Stimulated activated CD4-positive, alpha-beta T cell treated with anti-CD3 and anti-CD28 coated beads, Interleukin-1b, Interleukin-23, amount 100 ng/mL, for 1 hour (primary cell): ENCODE measurements at places on chromosomes 2 and 18.

GRCh38 chr2:169038338-169038757 is 7.2 kb upstream of the ABCB11 start:
- DNase-seq: no peak

DNA sequence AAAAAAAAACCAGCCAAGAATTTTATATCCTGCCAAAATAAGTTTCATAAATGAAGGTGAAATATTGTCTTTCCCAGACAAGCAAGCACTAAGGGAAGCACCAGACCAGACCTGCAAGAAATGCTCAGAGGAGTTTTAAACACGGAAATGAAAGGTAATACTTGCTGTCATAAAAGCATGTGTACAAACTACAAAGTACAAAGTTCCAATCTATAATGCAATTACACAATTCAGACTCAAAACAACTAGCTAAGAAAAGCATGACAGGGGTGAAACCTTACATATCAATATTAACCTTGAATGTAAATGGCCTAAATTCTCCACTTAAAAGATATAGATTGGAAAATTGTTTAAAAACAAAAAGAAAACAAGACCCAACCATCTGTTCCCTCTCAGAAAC is 45.0 kb upstream of the ASXL3 start:
- no peak for DNase-seq

GRCh38 chr2:197707316-197708213 is 2.4 kb downstream of the MARS2 start:
- no peak for DNase-seq

DNA sequence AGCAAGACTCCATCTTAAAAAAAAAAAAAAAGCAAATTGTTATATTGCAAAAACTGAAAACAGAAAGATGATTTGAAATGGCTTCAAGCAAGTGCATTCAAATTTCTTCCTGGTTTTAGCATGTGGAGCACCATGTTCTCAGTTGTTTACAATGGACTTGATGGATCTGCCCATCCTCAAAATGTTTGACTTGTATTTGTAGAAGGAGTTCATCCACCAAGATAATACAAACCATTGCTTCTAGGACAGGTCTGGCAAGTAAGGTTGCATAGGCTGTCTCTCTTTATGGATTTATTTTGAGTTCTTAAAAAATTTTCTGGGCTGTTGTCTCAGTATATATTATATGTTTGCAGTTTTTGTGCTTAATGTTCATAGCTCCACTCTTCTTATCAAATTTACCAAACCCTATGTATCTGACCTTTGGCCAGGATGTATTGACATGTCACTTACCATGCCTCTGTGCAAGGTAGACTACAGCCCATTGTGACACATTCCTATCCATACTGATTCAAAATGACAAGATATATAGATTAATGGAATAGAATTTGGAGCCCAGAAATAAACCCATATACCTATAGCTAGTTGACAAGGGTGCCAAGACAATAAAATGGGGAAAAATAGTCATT is 21.7 kb upstream of the ZCCHC2 start:
- no peak for DNase-seq
